Activated CD8-positive, alpha-beta T cell treated with anti-CD3 and anti-CD28 coated beads, Interleukin-2, amount 10 ng/mL, durations not matched to agents 7 days and 5 days (primary cell): ENCODE measurements at places on chromosomes 5 and 9. TPM values are rescaled to one million over a fixed set of nuclear protein-coding genes. Genes with fewer than 3 reads are reported as not detected.

DNA sequence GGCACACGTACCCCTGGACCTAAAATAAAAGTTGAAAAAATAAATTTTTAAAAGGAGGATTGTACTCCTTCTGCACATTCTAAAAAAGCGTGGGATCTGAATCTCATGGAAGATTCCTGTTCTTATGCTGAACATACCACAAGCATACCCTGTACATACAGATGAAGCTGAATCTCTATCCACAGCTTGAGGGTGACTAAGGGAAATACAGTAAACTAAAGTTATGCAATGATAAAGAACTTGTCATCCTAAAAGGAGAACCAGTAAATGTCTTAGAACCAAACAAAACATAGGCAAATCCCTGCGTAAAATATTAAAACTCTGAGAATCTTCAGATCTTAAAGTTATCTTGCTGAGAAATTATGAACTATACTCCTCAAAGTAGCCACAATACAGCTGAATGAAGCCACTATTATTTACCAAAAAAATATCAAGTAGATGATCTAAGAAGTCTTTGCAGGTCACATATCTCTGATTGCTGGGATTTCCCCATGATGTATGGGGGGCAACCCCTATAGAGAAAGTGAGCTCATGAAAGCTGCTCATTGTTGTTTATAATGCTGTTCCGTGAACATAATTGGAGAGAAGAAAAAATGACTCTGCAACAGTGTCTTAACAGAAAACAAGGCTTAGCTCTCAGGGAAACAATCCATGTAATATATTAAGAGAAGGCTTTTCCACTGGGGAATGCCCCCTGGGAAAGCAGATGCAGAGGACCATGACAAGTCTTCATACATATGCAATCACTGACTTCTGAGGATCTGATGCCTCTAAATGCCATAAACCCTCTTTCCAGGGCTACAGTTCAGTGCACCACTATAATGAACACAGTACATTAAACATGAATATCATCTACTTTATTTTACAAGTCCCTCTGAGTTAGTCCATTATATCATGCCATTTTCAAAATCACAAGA is 210.1 kb downstream of the EPB41L4A start:
- DNase-seq, result no peak

- DNase-seq, result no peak
These were observed 92.8 kb upstream of the LRRTM2 start for GRCh38 chr5:138967791-138968448.

DNA sequence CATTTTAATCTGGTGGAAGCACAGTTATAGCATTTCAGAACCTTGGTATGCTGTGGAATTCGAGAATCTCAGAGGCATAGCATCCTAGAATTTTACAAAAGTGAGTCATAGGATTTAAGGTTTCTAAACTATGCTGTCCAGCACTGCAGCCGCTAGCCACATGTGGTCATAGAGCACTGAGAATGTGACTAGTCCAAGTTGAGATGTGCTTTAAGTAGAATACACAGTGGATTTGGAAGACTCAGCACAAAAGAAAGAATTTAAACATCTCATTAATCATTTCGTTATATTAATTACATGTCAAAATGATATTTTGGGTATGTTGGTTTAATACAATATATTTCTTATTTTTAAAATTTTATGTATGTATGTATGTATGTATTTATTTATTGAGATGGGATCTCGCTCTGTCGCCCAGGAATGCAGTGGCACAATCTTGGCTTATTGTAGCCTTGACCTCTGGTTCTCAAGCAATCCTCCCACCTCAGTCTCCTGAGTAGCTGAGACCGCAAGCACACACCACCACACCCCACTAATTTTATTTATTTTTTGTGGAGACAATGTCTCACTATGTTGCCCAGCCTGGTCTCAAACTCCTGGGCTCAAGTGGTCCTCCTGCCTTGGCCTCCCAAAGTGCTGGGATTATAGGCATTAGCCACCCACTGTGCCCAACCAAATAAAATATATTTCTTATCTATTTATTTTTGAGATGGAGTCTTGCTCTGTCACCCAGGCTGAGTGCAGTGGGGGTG is 20.4 kb upstream of the RPS14 start:
- DNase-seq, result no peak

Gene TMEM171
- not detected for total RNA-seq

Gene TRIM36
- total RNA-seq, result 0.13 TPM
